ENCODE measurements at places on chromosomes 3 and 15.
A peak's percentile ranks its signal among the peaks of the same experiment; 100 is the strongest.

DNA sequence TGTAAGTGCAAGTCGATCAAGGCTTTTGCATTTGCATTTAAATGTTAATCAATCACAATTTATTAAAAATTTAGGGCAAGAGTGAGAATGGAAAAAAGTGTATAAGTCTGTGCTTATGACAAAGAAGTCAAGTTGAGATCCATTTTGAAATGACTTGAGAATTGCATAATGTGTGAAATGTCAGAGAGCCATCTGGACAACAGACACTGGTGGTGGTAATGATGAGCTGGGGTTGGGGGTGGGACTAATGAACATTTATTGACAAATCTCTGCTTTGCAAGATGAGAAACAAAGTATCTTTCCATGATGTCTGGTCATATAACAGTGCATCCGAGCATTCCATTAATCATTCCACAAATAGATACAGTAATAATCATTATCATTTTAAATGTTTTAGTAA lies 89.4 kb upstream of the ZBTB20 start:
- DNase-seq, result no peak

- no peak for DNase-seq
Observed at GRCh38 chr15:63559753-63560152, 37.4 kb upstream of the FBXL22 start.

DNA sequence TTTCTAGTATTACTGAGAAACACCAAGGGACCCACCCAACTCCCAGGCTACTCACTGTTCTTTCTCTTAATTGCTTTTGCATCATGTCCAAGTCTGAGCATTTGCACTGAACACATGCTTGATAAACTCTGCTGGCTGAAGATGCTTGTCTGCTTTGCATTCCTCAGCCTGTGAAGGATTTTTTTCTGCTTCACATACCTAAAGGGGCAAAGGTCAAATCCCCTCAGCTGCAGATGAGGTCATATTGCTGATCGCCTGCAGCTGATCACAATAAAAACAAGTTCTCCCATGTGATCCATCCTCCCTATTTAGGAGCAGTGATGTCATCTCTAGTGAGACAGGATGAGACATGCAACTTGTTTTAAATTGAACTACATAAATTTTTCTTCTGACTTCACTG lies 84.6 kb upstream of the DCBLD2 start:
- peak; percentile 65 for DNase-seq

GRCh38 chr3:35721628-35722027 lies 82.3 kb downstream of the ARPP21 start:
- no peak for DNase-seq

- DNase-seq, result no peak
Observed at GRCh38 chr15:29990035-29990434, 92.7 kb upstream of the GOLGA8J start.

- DNase-seq, result no peak
Observed at GRCh38 chr3:4907643-4908432, 71.4 kb upstream of the BHLHE40 start.

GRCh38 chr15:57461541-57461940 lies 85.2 kb downstream of the CGNL1 start:
- no peak for DNase-seq

GRCh38 chr3:5317557-5317956 lies 130.1 kb downstream of the EDEM1 start:
- peak; percentile 56 for DNase-seq

Data from AG09319 (cell line).